ENCODE measurements at places on chromosomes 13 and 19.
A peak's percentile ranks its signal among the peaks of the same experiment; 100 is the strongest.

DNA sequence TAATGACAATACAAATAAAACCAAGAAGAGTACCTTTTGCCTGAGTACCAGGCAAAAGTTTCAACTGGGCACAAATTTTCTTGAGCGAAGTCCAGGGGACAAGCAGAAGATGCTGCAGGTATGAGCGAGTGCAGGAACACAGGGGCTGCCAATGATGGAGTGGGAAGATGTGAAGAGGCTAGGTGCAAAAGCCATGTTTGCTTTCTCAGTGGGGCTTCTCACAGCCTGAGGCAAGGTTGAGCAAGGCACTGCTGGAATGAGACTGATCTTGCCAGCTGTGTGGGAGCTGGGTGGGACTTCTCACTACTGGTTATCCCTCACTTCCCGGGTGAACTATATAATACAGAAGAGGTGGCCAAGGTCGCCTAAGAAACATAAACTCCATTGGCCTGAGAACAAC lies 1200.7 kb downstream of the SLITRK1 start:
- no peak for DNase-seq

DNA sequence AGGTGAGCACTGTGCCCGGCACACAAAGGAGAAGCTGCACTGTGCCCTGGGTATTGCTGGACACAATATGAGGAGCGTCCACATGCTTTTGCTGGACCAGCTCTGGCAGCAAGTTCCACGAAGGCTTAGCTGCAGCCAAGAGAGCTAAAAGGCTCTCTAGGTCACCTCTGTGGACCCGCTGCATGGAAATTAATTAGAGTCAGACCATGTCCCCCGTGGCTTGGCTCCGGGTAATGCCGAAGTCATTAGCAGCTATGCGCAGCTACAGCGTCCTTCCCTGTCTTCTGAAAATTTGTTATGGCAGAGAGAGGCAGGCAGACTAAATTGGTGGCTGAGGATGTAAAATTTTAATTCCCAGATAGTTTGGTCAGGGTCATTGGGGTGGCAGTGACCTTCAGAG lies 271.5 kb downstream of the SLC7A1 start:
- no peak for DNase-seq

GRCh38 chr13:78326633-78327032 lies 276.7 kb downstream of the POU4F1 start:
- no peak for DNase-seq

GRCh38 chr19:48810151-48810550 lies 678 bp downstream of the BCAT2 start:
- no peak for DNase-seq

DNA sequence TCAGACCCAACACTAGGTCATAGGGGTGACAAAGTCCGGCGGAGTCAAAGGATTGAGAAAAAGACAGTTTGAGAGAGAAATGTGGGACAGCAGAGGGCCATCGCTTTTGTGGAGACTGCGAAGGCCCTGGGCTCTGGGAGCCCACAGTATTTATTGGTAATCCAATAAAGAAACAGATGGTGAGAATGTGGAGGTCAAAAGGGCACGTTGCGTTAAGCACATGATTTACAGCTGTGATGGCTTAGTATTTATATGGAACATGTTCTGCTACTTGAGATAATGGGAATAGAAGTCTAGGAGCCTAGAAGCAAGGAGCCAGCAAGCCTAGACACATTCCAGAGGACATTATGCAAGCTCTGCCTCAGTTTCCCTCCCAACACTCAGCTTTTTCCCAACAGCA lies 2521.1 kb downstream of the PCDH9 start:
- no peak for DNase-seq

DNA sequence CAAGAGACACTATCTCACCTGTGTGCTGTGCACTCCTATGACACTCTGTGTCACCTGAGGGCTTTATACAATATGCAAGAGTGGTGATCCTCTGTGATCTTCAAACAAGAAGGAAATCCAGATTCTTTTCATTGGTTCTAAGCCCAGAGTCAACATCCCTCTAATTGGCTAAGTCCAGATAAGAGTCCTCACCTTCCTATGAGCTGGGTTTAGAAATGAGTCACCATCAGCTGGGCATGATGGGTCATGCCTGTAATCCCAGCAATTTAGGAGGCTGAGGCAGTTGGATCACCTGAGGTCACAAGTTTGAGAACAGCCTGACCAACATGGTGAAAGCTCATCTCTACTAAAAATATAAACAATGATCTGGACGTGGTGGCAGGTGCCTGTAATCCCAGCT lies 144.4 kb downstream of the ZNF675 start:
- DNase-seq, result no peak

GRCh38 chr19:19137556-19138108 lies 646 bp downstream of the TMEM161A start:
- no peak for DNase-seq

DNA sequence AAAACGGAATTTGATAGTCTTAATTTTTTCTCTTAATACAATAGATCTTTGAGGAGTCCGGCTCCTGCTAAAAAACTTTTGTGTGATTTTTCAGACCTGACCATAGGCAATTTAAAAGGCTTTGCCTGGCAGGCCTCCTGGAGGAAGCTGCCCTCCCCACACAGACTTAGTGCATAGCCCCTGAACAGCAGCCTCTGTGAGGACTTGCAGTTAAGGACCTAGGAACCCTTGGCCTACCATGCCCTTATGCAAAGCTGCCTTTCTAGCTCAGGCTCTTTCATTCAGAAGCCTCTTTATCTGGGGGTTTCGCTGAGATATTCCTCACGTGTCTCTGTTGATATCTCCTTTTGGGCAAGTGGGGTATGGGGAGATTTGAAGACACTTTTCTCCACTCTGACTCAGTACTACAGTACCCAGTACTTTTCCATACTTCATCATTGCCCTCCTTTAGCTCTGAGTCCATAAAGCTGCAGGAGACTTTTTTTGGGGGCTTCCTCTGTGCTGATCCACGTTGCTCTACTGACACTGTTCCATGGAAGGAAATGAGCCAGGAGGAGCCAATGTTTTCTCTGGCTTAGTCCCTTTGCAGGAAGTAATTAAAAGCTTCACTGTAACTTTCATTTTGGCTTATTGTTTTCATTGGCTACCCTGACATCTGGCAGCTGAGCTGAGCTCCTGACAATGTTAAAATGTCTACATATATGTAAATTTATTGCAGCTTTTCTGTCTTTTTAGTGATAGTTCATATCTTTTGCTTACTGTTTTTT lies 283.1 kb downstream of the TDRD3 start:
- no peak for DNase-seq

DNA sequence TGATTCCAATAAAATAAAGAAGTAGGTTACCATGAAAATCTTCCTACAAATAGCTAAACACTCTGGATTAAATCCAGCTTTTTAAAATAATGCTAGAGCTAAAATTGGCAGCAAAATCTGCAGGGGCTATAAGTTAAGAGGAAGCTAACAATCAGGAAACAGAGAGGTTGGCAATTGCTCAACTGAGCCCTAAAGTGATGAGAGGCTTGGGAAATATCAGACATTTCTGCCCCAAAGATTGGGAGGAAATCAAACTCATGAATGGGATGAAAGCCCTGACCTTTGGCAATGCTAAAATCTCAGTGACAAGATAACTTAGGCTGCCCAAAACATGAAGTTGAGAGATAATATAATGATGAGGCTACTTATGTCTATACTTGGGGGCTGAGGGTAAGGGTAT lies 1437.9 kb downstream of the EFNB2 start:
- DNase-seq, result no peak

- DNase-seq, result peak; percentile 99
Observed at GRCh38 chr19:3434630-3435553, 45.4 kb downstream of the SMIM24 start.

- no peak for DNase-seq
Observed at GRCh38 chr13:66659701-66660467, 570.3 kb downstream of the PCDH9 start.

DNA sequence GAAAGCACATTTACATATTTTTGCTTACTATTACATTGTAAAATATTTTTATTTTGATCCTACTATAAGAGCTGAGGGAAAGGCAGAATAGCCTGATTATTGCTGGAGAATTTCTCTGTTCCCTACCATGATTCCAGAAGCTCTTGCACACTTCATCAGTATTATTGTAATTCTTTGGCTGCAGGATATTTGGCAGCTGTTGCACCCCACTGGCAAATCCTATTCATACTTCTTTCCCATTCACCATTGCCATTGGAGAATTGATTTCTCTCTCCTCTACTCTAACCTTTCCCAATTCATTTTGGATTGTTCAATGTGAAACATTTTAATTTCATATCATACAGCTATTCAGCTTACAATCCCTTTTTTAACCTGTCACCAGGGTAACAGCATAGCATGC lies 238.0 kb downstream of the GGACT start:
- DNase-seq, result no peak

GRCh38 chr13:40580566-40581276 lies 85.7 kb downstream of the FOXO1 start:
- no peak for DNase-seq

GRCh38 chr13:78131811-78132210 lies 213.2 kb upstream of the EDNRB start:
- DNase-seq, result no peak

GRCh38 chr19:495402-496111 lies 729 bp upstream of the MADCAM1 start:
- DNase-seq, result peak; percentile 69

DNA sequence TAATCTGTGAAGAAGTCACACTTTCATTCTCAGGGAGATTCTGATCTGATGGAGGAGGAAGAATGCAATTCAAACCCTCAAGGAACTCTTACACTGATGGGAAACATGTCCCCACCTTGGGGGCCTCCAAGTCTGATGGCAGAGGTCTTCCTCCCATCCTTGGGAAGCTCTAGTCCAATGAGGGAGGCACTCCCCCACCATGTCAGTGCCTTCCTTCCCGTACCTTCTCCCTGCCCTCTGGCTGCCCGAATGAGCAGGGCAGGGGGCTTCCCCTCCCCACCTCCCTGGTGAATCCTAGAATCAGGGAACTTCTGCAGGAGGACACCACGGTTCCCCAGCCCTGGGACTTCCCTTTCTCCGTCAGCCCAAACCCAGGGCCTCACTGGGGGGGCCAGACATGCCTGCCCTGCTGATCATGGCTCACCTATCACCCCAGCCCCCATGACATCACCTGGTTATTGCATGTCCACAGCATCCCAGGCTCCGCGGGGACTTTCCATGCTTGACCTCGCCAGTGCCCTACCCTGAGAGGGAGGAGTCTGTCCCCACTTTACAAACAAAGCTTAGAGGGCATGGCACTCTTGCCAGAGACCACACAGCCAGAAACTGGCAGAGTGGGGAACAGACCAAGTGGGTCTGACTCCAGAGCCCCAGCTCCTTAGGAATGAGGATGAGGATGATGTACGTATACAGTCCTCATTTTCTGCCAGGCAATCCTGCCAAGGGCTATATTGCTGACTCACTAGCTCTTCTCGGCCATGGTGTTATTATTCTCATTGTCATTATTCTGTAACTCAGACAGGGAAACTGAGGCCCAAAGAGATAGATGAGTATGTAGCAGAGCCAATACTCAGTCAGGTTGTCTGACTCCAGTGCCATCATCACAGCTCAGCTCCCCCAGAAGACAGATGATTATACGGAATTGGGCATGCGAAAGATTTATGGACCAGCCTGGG lies 9.6 kb upstream of the BCL3 start:
- DNase-seq, result no peak

GRCh38 chr19:8552810-8553209 lies 24.4 kb downstream of the MYO1F start:
- DNase-seq, result peak; percentile 15

DNA sequence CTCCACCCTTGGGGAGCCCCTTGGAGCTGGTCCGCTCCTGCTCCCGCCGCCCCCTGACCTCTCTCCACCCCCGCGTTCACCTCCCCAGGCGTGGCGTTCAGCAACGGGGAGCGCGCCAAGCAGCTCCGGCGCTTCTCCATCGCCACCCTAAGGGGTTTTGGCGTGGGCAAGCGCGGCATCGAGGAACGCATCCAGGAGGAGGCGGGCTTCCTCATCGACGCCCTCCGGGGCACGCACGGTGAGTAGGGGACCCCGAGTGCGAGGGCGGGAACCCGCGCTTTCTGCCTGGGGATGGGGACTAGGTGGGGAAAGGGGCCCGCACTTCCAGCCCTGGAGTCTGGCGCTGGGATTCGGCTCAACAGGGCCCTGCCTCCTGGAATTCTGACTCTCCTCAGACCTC lies 1.7 kb downstream of the CYP2A13 start:
- DNase-seq, result no peak

DNA sequence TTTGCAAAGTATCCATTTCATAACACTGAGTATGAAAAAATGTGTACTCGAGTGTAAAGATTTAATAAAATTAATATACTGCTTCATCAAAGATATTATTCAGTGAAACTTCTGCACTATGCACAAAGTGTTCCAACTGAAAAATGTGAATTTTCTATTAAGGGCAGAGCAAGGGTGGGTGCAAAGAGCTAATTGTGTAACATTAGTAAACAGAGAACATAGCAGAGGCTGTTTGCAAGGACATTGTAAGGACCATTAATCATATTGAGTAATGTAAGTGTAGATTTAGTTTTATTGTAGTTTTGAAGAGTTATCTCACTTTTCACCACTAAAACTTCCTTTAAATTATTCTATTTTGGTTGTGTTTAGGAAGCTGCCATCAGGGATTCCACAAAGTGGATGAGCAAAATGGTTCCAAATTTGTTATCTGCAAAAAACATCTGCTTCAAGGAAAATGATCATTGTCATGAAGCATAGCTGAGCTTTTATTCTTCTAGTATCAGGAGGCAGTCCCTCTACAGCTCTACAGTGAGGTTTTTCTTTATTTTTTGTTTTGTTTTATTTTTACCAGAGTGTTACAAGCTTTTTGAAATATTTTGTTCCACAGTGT lies 1375.4 kb downstream of the SLITRK1 start:
- DNase-seq, result peak; percentile 9

GRCh38 chr19:35670686-35671085 lies 4.4 kb downstream of the UPK1A start:
- no peak for DNase-seq

- DNase-seq, result no peak
Observed at GRCh38 chr19:21674454-21674853, 92.9 kb downstream of the ZNF100 start.

DNA sequence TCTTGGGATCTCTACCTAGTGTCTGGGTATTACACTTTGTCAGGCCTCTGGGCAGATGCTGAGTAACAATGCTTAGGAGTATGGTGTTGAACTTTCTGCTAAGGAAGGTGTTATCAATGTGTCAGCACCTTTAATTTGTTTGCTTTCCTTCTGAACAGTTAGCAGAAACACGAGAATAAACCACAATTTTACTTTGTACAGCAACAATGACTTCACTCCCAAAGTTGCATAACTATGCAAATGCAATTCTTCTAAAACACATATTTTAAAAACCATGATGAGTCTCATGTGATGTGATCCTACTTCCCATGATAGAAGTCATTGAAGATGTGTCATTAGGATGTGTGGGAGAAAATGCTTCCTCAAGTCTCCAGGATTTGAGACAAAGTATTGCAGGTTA lies 155.0 kb downstream of the POSTN start:
- DNase-seq, result no peak

- no peak for DNase-seq
Observed at GRCh38 chr19:17686592-17687024, 1.5 kb downstream of the UNC13A start.

GRCh38 chr13:44668688-44669087 lies 92.6 kb upstream of the TSC22D1 start:
- no peak for DNase-seq

GRCh38 chr13:113405481-113406300 lies 41.8 kb upstream of the GRTP1 start:
- DNase-seq, result no peak

Measured in erythroblast (primary cell).